ENCODE measurements at places on chromosomes 5 and 9.

- DNase-seq, result no peak
Observed at GRCh38 chr9:237858-238345, 23.2 kb downstream of the DOCK8 start.

- peak; percentile 54 for DNase-seq
Observed at GRCh38 chr9:28092981-28093936, 520.0 kb upstream of the C9orf72 start.

- DNase-seq, result no peak
Observed at GRCh38 chr9:131727184-131727759, 12.6 kb downstream of the RAPGEF1 start.

DNA sequence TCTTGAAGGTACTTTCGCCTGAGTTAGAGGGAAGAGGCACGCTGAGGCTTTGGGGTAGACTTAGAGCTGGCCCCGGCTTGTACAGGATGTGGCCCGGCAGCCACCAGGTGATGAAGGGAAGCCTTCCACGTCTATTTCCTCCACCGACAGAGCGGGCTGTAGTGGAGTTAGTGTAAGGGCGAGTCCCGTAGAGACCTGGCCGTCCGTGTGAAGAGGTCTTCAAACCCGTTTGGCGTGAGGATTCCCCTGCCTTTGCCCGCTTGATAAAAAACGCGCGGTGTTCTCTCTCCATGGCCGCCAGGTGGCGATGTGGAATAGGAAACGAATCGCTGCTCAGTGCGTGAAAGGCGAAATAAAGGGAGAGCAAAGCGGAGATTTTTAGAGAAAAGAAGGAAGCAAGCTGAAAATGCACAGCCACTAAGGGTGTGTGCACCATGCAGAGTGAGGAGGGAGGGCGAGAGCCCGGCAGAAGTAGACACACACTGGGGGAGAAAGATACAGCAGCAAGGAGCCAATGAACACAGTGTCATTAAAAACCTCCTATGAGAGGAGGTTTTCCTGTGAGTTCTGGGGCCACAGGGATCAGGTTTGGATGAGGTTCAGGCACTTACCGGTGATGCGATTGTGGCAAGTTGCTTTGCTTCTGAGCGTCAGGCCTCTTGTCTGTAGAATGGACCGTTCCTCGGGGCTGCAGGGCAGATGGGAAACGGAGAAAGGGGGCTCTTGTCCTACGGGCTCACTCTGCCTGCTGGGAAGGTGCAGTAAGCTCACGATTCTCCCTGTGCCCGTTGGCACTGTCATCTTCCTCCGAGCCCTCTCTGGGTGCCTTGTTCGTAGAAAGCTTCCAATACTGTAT is 34.2 kb downstream of the STC2 start:
- peak; percentile 39 for DNase-seq

GRCh38 chr9:130053504-130054324 is at the start of gene GPR107:
GPR107 (plus strand) TSS chr9:130053906; CDS start chr9:130053933, 27 bp downstream.
- DNase-seq, result peak; percentile 76

DNA sequence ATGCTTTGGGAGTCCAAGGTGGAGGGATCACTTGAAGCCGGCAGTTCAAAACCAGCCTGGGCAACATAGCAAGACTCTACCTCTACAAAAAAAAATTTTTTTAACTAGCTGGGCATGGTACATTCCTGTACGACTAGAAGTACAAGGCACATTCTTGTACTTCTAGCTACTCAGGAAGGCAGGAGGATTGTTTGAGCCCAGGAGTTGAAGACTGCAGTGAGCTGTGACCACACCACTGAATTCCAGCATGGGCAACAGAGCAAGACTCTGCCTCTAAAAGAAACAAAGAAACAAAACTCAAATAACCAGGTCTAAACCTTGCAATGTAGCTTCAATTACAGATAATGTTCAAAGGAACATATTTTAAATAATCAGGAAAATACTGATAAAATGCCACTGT is 56.2 kb downstream of the SSBP2 start:
- no peak for DNase-seq

DNA sequence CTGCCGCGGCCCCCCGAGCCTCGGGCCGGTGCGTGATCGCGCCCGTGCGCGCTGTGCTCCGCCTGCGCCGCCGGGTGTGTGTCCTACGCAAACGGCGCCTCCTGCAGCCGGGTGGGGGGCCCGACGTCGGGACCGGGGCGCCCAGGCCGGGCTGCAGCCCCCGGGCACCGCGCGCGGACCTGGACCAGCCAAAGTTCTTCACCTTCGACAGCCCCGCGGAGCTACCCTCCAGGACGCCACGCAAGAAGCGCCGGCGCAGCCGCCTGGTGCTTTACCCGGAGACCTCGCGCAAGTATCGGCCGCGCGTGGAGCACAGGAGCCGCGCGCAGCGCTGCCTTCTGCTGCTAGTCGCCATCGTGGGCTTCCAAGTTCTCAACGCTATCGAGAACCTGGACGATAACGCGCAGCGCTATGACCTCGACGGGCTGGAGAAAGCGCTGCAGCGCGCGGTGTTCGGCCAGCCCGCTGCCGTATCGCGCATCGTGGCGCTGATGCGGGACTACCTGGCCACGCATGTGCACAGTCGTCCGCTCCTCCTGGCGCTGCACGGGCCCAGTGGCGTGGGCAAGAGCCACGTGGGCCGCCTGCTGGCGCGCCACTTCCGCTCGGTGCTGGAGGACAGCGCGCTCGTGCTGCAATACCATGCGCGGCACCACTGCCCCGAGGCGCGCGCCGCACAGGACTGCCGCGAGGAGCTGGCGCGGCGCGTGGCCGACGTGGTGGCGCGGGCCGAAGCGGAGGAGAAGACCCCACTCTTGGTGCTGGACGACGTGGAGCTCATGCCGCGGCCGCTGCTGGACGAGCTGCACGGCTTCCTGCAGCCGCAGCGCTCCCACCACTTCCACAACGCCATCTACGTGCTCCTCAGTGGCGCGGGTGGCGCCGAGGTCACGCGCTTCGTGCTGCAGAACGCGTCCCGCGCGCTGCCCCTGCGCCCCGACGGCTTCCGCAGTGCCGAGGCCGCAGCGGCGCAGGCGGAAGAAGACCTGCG is 1.5 kb downstream of the TOR4A start:
- DNase-seq, result no peak

- no peak for DNase-seq
Observed at GRCh38 chr5:120314191-120314590, 149.9 kb upstream of the PRR16 start.

- no peak for DNase-seq
Observed at GRCh38 chr5:38726279-38726678, 119.5 kb upstream of the OSMR start.

- DNase-seq, result no peak
Observed at GRCh38 chr9:110364451-110364850, 26.8 kb upstream of the TXNDC8 start.

GRCh38 chr5:115414406-115415142 is 118.1 kb upstream of the CCDC112 start:
- DNase-seq, result no peak

GRCh38 chr5:131627207-131627865 is 7.7 kb downstream of the RAPGEF6 start:
- no peak for DNase-seq

- no peak for DNase-seq
Observed at GRCh38 chr9:4442806-4443205, 47.5 kb upstream of the SLC1A1 start.

- DNase-seq, result no peak
Observed at GRCh38 chr5:132009706-132010405, 1.6 kb downstream of the ACSL6 start.

GRCh38 chr5:34490506-34491250 is 165.4 kb upstream of the RAI14 start:
- peak; percentile 78 for DNase-seq

- DNase-seq, result no peak
Observed at GRCh38 chr5:159048298-159048697, 51.4 kb downstream of the EBF1 start.

DNA sequence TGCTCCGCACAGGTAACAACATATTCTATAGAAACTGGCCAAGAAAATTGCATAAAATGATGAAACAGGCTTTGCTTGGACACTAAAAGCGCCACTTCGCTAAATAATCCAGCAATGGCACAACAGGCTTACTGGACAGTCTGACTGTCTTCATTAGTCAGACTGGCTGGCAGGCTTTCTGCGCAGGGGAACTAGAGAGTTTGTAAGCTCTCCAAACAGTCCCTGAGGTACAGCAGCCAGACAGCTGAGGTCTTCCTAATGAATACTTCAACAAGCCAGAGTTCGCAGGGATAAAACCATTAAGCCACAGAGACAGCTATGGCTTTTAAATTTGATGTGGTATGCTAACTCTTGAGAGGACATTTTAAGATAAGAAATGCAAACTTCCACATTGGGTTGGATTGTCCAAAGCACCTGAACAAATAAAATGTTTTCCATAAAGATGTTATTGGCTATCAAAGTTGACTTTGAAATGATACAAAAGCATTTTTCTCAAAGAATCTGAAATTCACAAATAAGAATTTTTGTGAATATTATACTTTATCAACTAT is 20.7 kb downstream of the PLK2 start:
- no peak for DNase-seq

DNA sequence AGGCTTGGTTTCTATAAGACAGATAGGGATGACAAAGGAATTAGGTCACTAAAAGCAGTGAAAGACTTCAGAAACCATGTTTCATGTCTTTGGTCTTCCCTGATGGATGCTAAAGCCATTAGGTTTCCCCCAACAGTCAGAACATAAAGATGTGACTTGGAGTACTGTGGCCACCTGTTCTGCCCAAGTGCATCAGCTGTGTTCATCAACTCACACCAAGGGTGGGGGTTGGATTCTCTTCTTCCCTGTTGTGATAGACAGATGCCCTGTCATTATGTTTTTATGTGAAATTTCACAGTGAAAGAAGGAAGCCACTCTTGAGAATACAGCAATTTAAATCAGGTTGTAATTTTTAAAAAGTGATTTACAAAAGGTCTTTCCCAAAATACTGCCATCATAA is 196.8 kb downstream of the SH3GL2 start:
- DNase-seq, result no peak
